Naive B cell (primary cell): ENCODE measurements at places on chromosomes 5 and 9. TPM values are rescaled to one million over a fixed set of nuclear protein-coding genes. Genes with fewer than 3 reads are reported as not detected.

DNA sequence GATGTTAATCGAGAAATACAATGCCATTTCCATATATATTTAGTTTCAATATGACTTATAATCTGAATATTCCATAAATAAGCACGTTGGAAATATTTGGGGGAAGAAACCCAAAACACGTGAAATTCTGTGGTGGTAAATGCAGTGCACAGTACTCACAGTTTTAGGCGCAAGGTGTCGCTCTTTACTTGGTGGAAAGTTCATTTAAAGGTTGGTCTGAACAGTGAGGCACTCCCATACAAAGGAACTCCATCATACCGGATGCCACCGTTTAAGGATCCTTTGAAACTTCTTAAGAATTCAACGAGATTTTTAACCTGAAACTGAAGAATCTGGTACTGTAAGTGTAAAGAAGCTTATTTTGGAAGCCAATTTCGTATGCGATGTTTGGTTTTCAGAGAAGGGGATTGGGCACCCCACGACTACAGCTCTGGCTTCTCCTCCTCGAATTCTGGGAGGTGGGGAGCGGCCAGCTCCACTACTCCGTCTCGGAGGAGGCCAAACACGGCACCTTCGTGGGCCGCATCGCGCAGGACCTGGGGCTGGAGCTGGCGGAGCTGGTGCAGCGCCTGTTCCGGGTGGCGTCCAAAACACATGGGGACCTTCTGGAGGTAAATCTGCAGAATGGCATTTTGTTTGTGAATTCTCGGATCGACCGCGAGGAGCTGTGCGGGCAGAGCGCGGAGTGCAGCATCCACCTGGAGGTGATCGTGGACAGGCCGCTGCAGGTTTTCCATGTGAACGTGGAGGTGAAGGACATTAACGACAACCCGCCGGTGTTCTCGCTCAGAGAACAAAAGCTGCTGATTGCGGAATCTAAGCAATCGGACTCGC is at the start of gene PCDHA11:
Gene PCDHA11, plus strand, starts transcription at position 237 of the 834 bp plus-strand sequence. Its CDS starts 147 bp downstream, at position 384.
- no peaks in the 10 kb centered on the region for H3K4me1 ChIP-seq
- H3K4me3 ChIP-seq: no peak within 1 kb of the TSS
- H3K27ac ChIP-seq: no peak within 1 kb of the TSS
- no peak for DNase-seq
- peaks cover 17% of the 10 kb centered on the region for H3K27me3 ChIP-seq

DNA sequence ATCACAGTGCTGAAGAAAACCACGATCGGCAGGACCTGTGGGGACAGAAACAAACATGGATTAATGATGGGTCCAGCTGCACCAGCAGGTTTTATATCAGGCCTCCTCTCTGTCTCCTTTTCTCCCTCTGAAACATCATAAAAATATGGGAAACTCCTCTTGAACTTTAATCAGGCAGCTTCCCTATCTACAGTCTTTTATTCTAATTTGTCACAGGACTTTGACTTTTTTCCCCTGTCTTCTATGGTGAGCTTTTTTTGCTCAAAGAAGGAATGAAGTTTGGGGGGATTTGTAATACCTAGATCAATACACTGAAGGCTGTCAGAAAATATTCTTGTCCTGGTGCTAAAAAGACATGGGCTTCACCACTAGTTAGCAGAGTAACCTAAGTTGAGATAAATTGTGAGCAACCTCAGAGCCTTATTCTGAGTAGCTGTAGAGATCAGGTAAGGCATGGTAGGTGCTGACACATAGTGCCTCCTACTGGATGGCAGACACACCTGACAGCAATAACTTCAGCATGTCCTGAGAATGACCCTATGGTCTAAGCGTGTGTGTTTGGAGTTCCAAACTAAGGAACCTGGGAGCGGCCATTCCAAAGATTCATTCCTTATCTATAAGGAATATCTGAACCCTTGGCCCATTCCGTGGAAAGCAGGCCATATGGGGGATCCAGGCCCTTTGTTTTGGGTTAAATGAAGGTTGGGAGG is 46.2 kb downstream of the SLC28A3 start:
- peak overlapping the region; percentile 98 for H3K27ac ChIP-seq
- DNase-seq: no peak
- no peaks in the 10 kb centered on the region for H3K36me3 ChIP-seq
- peak overlapping the region; percentile 89 for H3K4me3 ChIP-seq
- H3K27me3 ChIP-seq: no peaks in the 10 kb centered on the region
- peaks cover 35% of the 10 kb centered on the region for H3K4me1 ChIP-seq

DNA sequence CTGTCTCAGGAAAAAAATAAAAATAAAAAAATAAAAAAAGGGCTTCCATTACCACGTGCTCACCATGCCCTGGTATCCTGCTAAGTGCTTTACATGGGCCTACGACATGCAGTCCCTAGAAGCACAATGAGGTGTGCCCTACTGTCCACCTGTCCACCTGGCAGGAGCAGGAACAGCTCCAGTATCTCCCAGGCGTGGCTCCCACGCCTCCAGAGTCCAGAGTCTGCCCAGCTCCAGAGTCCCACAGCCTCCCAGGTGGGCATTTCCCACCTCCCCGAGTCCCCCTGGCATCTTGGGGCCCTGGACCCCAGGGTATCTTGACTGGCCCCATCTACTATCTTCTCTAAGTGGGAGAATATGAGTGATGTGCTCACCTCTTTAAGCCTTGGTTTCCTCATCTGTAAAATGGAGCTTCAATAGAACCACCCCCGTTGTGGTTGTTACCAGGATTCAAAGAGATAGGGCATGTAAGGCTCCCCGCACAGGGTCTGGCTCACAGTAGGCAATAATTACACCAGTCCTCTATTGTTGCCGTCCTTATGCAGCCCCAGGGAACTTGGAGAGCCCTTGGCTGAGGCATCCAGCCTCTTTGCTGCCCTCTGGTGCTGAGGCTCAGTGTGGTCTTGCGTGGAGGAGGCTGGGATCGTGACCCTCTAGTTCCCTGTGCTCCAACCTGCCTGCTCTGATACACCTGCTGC is 8.9 kb downstream of the CXCL14 start:
- peaks cover 5% of the 10 kb centered on the region for H3K4me1 ChIP-seq
- no peak for DNase-seq
- no peak overlapping the region for H3K27ac ChIP-seq

- peak within 1 kb of the TSS; percentile 93 for H3K4me3 ChIP-seq
- peaks cover 40% of the 10 kb centered on the region for H3K27me3 ChIP-seq
- H3K27ac ChIP-seq: no peak within 1 kb of the TSS
- H3K36me3 ChIP-seq: peaks cover 14% of the 10 kb centered on the region
- no peak for DNase-seq
- H3K4me1 ChIP-seq: peaks cover 15% of the 10 kb centered on the region
Observed at GRCh38 chr5:149271716-149272563, at the start of gene AFAP1L1. Gene AFAP1L1 (plus strand): TSS chr5:149271859. CDS start chr5:149271969, 110 bp downstream.

- H3K4me1 ChIP-seq: no peaks in the 10 kb centered on the region
- DNase-seq: no peak
- no peaks in the 10 kb centered on the region for H3K36me3 ChIP-seq
- no peaks in the 10 kb centered on the region for H3K27me3 ChIP-seq
- no peak overlapping the region for H3K4me3 ChIP-seq
Observed at GRCh38 chr9:2215921-2216441, 200.8 kb downstream of the SMARCA2 start.

DNA sequence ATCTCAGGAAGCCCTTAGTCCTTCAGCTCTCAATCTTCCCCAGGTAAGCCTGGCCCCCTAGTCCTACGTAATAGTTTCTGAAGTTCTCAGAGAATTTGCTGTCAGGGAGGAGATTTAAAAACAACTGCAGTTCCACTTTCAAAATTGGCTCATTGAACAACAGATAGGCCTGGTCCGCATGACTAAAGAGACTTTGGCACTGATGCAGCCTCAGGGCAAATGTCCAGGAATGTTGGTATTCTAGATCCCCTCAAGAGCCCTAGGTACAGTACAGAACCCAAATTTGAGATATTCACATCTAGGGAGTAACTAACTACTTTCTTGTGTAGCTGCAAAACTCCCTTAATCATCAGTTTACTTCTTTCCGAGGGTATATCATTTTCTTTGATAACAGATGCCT is 162.8 kb downstream of the GABRG2 start:
- no peaks in the 10 kb centered on the region for H3K36me3 ChIP-seq
- H3K4me3 ChIP-seq: no peak overlapping the region
- DNase-seq: no peak
- H3K27me3 ChIP-seq: no peaks in the 10 kb centered on the region

- H3K27me3 ChIP-seq: no peaks in the 10 kb centered on the region
- no peak overlapping the region for H3K27ac ChIP-seq
- H3K4me1 ChIP-seq: no peaks in the 10 kb centered on the region
- no peak overlapping the region for H3K4me3 ChIP-seq
- H3K36me3 ChIP-seq: no peaks in the 10 kb centered on the region
- no peak for DNase-seq
Observed at GRCh38 chr9:81312346-81312745, 377.0 kb downstream of the TLE1 start.

DNA sequence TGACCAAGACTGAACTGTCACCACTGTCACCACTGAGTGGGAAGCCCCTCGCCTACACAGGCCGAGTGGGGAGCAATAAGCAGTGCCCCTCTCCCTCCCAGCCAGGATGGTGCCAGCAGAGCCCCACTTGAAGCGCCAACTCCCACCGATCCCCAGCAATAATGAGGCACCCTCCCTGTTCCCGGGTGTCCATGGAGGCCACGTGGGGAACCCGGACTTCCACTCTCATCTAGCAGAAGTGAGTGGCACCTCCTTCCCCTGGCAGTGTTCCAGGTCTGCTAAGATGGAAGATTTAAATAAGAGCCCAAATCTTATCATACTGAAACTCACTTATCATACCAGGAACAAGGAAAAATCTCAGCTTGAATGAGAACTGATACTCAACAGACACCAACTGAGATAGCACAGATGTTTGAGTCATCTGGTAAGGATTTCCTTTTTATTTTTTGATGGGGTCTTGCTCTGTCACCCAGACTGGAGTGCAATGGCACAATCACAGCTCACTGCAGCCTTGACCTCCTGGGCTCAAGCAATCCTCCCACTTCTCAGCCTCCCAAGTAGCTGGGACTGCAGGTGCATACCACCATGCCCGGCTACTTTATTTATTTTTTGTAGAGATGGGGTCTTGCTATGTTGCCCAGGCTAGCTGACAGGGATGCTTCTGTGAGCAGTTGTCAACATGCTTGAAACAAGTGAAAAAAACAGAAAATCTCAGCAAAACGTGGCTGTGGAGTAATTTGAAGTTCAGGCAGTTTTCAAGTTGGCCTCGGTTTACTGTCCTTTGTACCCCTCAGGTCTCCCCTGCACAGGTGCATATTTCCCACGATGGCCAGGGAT is 29.6 kb upstream of the ASS1 start:
- no peak overlapping the region for H3K4me3 ChIP-seq
- no peaks in the 10 kb centered on the region for H3K4me1 ChIP-seq
- H3K27ac ChIP-seq: no peak overlapping the region
- no peak for DNase-seq
- no peaks in the 10 kb centered on the region for H3K36me3 ChIP-seq

The SLC6A7 gene
- polyA plus RNA-seq: not detected

GRCh38 chr5:144460600-144460999 is 289.9 kb downstream of the KCTD16 start:
- H3K4me1 ChIP-seq: no peaks in the 10 kb centered on the region
- no peaks in the 10 kb centered on the region for H3K27me3 ChIP-seq
- no peak for DNase-seq
- no peak overlapping the region for H3K27ac ChIP-seq

- peaks cover 13% of the 10 kb centered on the region for H3K4me1 ChIP-seq
- peaks cover 17% of the 10 kb centered on the region for H3K27me3 ChIP-seq
- H3K27ac ChIP-seq: no peak overlapping the region
Observed at GRCh38 chr5:7855611-7856010, 4.7 kb upstream of the CFAP90 start.

The PLAC8L1 gene
- not detected for polyA plus RNA-seq

The ZNF879 gene
- polyA plus RNA-seq: 6.5 TPM

The ARL10 gene
- polyA plus RNA-seq: 1.9 TPM

- peaks cover 37% of the 10 kb centered on the region for H3K4me1 ChIP-seq
- H3K27me3 ChIP-seq: no peaks in the 10 kb centered on the region
- peak; percentile 92 for DNase-seq
- peak within 1 kb of the TSS; percentile 98 for H3K4me3 ChIP-seq
Observed at GRCh38 chr5:6377905-6378765, at the start of gene MED10. Gene MED10 (minus strand): TSS chr5:6378547. CDS start chr5:6378483, 64 bp downstream.

The PCDHA10 gene
- polyA plus RNA-seq: not detected

GRCh38 chr9:128454991-128455390 is 815 bp upstream of the ODF2 start:
- peak overlapping the region; percentile 98 for H3K4me3 ChIP-seq
- H3K4me1 ChIP-seq: peaks cover 12% of the 10 kb centered on the region
- peaks cover 2% of the 10 kb centered on the region for H3K36me3 ChIP-seq
- peaks cover 5% of the 10 kb centered on the region for H3K27me3 ChIP-seq

DNA sequence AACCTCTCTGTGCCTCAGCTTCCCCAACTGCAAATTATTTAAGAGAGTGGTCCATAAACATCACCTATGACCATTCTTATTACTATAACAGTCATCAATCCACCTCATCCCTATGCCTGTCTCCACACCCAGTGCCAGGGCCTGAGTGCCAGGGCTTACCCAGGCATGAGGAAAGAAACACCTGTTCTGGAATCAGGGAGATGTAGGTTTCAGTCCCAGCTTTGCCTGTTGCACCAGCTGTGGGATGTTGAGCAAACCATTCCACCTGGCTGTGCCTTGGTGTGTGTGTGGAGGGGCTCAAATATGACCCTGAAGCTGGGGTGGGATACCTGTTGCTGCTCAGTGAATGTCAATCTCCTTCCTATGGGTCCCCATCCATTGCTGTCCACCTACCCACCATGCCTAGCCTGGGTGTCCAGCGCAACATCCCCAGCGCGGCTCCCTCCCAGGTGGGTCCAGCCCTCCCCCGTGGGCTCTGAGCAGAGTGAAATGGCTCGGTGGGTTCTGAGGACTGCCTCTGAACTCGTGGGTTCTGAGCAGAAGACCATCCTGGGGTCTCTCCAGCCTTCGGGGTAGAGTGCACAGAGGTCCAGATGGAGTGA is 16.3 kb downstream of the AKNA start:
- DNase-seq: no peak
- H3K4me1 ChIP-seq: peaks cover 94% of the 10 kb centered on the region

DNA sequence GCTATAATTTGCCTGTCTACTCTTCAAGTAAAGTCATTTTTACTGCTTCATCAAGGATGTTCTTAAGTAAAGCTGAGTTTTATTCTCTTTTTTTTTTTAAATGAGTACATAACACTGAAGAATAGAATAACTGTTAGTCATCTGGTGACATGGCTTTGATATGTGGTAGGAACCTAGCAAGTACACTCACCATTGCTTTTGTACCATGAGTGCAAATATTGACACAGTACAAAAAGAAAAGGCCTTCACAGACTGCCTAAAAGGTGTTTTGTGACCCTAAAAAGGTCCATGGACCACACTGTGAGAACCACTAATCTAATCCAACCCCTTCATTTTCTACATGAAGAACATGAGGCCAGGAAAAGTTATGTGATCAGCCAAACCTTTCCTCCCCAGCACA is 55.0 kb downstream of the ECPAS start:
- H3K27me3 ChIP-seq: no peaks in the 10 kb centered on the region
- no peaks in the 10 kb centered on the region for H3K4me1 ChIP-seq
- DNase-seq: no peak
- H3K4me3 ChIP-seq: no peak overlapping the region
